ENCODE measurements at places on chromosomes 4 and X.

GRCh38 chrX:13081395-13082205 is 37.2 kb upstream of the FAM9C start:
- no peak for DNase-seq

GRCh38 chr4:74197080-74197479 is 39.2 kb downstream of the MTHFD2L start:
- no peak for DNase-seq

- DNase-seq = no peak
These were observed 33.4 kb upstream of the FAM47B start for GRCh38 chrX:34909151-34909550.

DNA sequence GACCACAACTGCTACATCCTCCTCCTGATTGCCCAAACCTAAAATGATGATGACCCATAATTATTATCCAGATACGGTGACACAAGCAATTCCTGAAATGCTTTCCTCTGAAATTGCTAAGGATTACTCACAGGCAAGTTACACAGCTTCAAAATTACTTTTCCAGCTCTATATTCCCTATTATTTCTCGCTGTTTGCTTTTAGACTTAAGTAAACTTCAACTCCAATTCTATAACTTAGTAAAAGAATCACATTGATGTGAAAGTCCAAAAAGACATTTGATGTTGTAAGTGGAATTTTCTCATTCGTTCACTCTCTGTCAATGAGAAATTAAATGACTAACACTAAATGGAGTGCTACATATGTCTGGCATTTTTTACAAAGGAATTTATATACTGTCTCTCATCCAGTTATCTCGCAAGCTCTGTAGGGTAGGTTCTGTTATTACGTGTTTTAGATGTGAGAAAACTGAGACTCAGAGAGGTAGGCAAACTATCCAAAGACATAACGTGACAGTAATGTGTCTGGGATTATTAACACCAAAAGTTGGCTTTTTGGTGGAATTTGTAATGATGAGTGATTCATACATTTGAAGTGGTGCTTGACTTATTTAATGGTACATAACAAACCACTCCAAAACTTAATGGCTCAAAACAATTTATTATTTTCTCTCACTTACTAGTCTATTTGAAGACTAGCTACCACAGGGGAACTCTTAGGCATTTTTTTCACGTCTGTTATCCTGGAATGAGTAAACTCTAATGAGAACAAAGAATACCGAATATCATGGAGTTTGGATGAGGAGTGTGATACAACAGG is 31.5 kb downstream of the PALLD start:
- no peak for DNase-seq

- DNase-seq = no peak
These were observed 127.0 kb upstream of the DDIT4L start for GRCh38 chr4:100317032-100317864.

GRCh38 chr4:37896206-37896860 is 5.4 kb downstream of the TBC1D1 start:
- DNase-seq = no peak

- DNase-seq = no peak
These were observed 209.9 kb upstream of the HCCS start for GRCh38 chrX:10901290-10901633.

GRCh38 chr4:155072417-155072816 is 136.0 kb upstream of the NPY2R start:
- no peak for DNase-seq

DNA sequence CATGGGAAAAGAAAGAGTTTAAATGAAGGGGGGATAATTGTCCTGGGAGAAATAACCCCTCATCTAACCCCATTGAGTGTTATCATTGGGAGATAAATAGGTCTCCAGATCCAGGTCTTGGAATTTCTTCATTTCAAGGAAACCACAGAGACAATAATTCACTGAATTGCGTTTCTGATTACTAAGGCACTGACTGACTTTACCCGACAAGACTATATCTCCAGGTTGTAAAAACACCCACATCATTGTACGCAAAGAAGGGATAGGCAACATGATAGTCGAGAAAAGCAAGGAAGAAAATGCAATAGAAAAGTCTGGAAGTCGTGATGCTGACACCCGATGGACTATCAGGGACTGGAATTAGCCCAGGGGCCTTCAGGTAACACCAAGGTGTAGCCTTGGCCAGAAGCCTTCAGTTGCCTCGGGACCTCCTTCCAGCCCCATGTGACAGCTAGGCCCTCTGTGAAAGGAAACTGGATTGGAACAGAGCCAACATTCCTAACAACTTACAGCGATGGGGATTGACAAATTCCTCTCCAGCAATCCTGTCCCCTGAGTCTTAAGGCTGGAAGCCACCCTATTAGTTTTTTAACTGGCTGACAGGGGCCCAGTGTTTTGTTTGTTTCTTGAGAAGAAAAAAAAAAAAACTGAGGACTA is 46.5 kb upstream of the RAB9B start:
- no peak for DNase-seq

GRCh38 chr4:121726642-121727268 is 30.0 kb upstream of the ANXA5 start:
- DNase-seq = peak; percentile 44

GRCh38 chr4:151455212-151455611 is 46.2 kb downstream of the FHIP1A start:
- DNase-seq = no peak
